ENCODE measurements at places on chromosomes 7 and 10. TPM values are rescaled to one million over a fixed set of nuclear protein-coding genes. Genes with fewer than 3 reads are reported as not detected.

The TSPAN12 gene
- not detected for total RNA-seq

The CLRN3 gene
- total RNA-seq, result not detected

The DGKB gene
- not detected for total RNA-seq

The BPGM gene
- total RNA-seq, result 14.2 TPM

The SDK1 gene
- 2.0 TPM for total RNA-seq

The LIPN gene
- total RNA-seq, result not detected

The MACROH2A2 gene
- 2.7 TPM for total RNA-seq

The UCN3 gene
- not detected for total RNA-seq

The NEUROG3 gene
- not detected for total RNA-seq

The ZNF727 gene
- 0.52 TPM for total RNA-seq

The STOX1 gene
- 0.38 TPM for total RNA-seq

The VWC2 gene
- not detected for total RNA-seq

The SPACDR gene
- 2.6 TPM for total RNA-seq

The ZNF32 gene
- total RNA-seq, result 17.8 TPM

The EFCAB10 gene
- not detected for total RNA-seq

The ZNF804B gene
- total RNA-seq, result not detected

The OR6B1 gene
- not detected for total RNA-seq

The TEX47 gene
- not detected for total RNA-seq

The ZDHHC6 gene
- total RNA-seq, result 37.8 TPM

The TDRD1 gene
- total RNA-seq, result 0.47 TPM

The FAM131B gene
- 1.7 TPM for total RNA-seq

The ATG9B gene
- 2.8 TPM for total RNA-seq

The ELOVL3 gene
- not detected for total RNA-seq

The TIMM23 gene
- 52.5 TPM for total RNA-seq

The INHBA gene
- not detected for total RNA-seq

The FAM204A gene
- total RNA-seq, result 60.5 TPM

Measured in activated naive CD4-positive, alpha-beta T cell treated with anti-CD3 and anti-CD28 coated beads for 36 hours (primary cell).